ENCODE measurements at places on chromosomes 13 and 19.

GRCh38 chr13:44868397-44868796 is 120.9 kb downstream of the NUFIP1 start:
- no peaks in the 10 kb centered on the region for H3K36me3 ChIP-seq
- no peak for DNase-seq
- no peak overlapping the region for H3K27ac ChIP-seq
- no peaks in the 10 kb centered on the region for H3K4me1 ChIP-seq
- no peak overlapping the region for H3K4me3 ChIP-seq
- H3K27me3 ChIP-seq, result peaks cover 12% of the 10 kb centered on the region

DNA sequence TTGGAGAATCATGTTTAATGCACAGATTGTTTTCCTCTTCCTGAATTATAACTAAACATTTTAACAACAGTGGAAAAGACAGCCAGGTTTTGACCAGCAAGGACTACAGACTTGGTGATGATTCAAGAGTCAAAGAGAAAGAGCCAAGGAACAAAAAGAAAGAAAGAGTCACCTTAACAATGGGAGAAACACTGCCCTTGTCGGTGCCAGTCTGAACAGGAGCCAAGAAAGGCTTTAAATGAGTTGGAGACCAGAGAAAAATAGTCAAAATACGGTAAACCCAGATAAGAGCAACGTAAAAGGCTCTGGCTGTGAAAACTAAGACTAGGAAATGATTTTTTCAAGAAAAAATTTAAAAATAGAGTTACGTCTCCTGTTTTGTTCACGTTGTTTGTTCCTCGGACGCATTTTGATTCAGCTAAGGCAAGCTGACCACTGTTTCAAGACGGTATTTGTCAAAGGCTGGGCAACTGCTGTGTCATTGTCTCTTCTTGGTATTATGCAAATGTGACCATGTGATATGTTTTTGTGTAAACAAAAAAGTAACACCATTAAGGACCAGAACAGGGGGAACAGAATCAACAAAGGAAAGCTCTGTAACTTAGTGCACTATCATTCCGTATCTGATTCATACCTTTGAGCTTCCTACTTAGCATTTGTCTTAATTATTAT is 634.5 kb downstream of the LIG4 start:
- DNase-seq, result no peak
- H3K4me3 ChIP-seq, result no peak overlapping the region
- H3K4me1 ChIP-seq, result no peaks in the 10 kb centered on the region

GRCh38 chr13:43094901-43095300 is 71.5 kb downstream of the DNAJC15 start:
- H3K36me3 ChIP-seq, result peaks cover 50% of the 10 kb centered on the region
- H3K27me3 ChIP-seq, result no peaks in the 10 kb centered on the region
- no peak for DNase-seq

- no peak overlapping the region for H3K27ac ChIP-seq
- no peaks in the 10 kb centered on the region for H3K36me3 ChIP-seq
Observed at GRCh38 chr13:22837980-22838647, 342.7 kb upstream of the SGCG start.

DNA sequence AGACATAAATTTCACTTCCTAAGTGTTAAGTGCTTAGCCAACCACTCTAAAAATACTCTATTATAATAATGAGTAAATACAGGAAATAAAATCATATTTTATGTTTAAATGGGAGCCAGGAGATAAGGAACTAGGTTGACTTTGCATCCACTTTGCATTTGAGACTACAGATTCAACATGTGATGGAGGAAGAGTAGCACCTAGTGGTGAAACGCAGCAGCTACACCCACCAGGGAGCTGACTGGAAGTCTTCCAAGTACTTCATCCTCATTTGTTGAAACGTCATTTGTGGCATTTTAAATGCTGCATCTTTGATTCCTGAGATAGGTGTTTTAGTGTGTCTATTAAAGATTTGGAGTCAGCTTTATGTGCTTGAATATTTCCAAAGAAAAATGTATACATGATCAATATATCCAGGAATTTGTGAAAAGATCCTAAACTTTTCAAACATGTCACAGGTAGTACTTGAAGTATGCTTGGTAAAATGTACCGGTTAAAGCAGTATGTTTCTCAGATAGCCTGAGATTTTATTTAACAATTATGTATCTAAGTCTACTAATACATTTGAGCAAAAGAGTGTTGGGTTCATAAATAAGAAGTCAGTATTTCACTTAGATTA is 17.4 kb upstream of the KCTD12 start:
- H3K27ac ChIP-seq, result no peak overlapping the region
- peaks cover 23% of the 10 kb centered on the region for H3K27me3 ChIP-seq
- no peak overlapping the region for H3K4me3 ChIP-seq
- H3K36me3 ChIP-seq, result peaks cover 6% of the 10 kb centered on the region
- H3K4me1 ChIP-seq, result peaks cover 20% of the 10 kb centered on the region
- peak; percentile 35 for DNase-seq

DNA sequence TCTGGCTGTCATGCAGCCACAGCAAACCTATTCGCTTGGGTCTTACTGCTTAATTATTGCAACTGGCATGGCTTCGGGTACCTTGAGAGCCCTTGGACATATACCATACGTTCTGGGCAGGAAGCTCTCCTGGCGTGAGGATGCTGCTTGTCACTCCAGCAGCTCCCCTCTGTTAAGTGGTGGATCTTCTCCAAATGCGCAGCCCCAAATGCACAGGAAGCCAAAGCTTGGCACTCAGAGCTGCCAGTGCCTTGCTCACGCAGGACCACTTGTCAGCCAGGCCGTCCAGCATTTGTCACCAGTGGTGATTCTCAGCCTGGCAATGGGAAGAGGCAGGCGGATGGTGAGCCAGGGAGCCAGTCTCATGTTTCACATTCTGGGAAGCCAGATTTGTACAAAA is 158.6 kb downstream of the KATNAL1 start:
- H3K36me3 ChIP-seq, result no peaks in the 10 kb centered on the region
- no peak for DNase-seq
- peaks cover 14% of the 10 kb centered on the region for H3K4me1 ChIP-seq
- H3K27me3 ChIP-seq, result no peaks in the 10 kb centered on the region

DNA sequence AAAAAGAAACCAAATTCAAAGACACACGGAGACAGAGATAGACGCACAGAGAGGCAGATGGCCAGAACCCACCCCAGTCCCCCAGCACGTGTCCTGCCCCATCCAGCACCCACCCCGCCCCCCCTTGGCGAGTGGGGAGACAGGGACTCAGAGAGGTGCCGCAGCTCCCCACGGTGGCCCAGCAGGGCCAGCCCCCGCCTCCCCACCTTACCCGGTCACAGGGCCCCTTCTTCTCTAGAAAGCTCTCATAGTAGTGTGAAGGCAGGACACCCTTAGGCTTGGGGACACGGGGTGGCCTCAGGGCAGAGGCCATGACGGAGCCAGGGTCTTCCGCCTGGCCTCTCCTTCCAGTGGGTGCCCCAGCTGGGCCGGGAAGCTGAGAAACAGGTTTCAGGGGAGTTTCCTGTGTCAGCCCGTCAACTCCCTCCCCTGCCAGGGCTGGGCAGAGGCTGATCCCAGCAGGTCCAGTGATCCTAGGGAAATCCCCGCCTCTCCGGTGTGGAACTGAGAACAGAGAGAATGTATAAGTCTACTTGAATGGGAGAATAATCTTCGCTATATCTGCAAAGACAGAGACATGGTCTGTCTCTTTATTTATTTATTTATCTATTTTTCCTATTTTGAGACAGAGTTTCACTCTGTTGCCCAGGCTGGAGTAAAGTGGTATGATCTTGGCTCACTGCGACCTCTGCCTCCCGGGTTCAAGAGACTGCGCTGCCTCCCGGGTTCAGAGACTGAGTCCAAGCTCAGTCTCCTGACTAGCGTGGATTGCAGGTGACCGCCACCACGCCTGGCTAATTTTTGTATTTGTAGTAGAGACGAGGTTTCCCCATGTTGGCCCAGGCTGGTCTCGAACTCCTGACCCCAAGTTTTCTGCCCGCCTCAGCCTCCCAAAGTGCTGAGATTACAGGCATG is at the start of gene STAP2:
TSS of gene STAP2 (minus strand) at position 387 of the 915 bp plus-strand sequence. CDS start at position 313, 74 bp downstream.
- H3K4me1 ChIP-seq, result peaks cover 20% of the 10 kb centered on the region
- peaks cover 2% of the 10 kb centered on the region for H3K27me3 ChIP-seq
- DNase-seq, result no peak
- H3K4me3 ChIP-seq, result peak within 1 kb of the TSS; percentile 83
- H3K36me3 ChIP-seq, result peaks cover 12% of the 10 kb centered on the region
- H3K27ac ChIP-seq, result peak within 1 kb of the TSS; percentile 98

- no peak for DNase-seq
- no peak overlapping the region for H3K27ac ChIP-seq
- no peaks in the 10 kb centered on the region for H3K4me1 ChIP-seq
- H3K36me3 ChIP-seq, result peaks cover 52% of the 10 kb centered on the region
- no peak overlapping the region for H3K4me3 ChIP-seq
Observed at GRCh38 chr19:7115721-7116120, 46.2 kb downstream of the ZNF557 start.

DNA sequence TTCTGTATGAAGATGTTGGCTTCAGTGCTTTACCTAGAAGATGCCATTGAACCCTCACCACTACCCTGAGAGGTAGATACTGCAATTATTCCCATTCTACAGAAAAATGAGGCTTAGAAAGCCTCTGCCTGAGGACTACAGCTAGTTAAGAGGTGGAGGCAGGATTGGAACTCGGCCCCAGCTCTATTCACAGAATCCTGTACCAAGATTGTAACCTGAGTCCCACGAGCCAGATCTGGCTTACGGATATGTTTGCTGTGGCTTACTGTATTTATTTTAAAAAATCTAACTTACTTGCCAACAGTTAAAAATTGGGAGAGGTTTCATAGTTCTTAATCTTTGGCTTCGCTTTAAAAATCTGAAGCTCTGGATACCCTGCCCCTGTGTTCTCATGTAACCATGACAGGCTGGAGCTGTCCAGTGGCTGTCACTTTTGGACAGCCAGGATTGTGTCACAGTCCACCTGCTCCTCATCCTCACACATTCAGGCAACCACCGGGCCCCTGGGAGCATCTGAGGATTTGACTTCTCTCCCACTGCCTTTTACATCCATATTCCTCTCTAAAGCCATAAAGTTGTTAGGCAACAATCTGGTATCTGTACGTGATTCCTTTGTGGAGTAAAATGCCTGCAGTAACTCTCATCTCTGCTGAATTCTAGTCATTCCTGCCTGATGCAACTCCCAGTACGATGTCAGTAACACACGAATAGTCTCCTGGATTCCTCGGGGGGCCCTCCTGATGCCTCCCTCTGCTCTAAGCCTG is 160.8 kb upstream of the SERP2 start:
- peaks cover 13% of the 10 kb centered on the region for H3K27me3 ChIP-seq
- H3K36me3 ChIP-seq, result no peaks in the 10 kb centered on the region
- peaks cover 6% of the 10 kb centered on the region for H3K4me1 ChIP-seq
- H3K27ac ChIP-seq, result no peak overlapping the region
- no peak for DNase-seq
- H3K4me3 ChIP-seq, result no peak overlapping the region

- H3K4me3 ChIP-seq, result no peak overlapping the region
- peaks cover 11% of the 10 kb centered on the region for H3K4me1 ChIP-seq
- H3K36me3 ChIP-seq, result peaks cover 20% of the 10 kb centered on the region
- no peak for DNase-seq
- H3K27ac ChIP-seq, result no peak overlapping the region
Observed at GRCh38 chr13:33842986-33843385, 25.0 kb downstream of the RFC3 start.

DNA sequence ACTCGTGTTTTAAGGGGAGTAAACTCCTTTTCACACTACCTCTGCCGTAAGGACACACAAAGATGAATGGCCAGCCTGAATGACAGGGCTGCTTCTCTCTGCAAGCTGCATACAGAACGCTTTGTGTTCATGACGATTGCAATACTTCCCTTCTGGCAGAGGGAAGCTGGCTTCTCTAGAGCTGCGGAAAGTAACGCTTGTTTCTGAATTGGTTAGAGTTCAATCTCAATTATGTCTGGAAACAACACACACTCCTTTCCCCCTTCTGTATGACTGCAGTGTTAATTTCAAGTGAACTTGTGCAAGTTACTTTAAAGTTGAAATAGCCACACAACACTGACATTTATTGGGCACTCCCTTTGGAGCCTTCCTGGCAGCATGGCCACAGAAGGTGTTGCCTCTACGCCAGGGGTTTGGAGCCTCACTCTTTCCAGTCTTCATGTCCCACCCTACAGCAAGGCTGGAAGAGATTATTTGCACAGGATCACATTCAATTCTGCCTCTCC is 242.6 kb downstream of the NDFIP2 start:
- H3K36me3 ChIP-seq, result no peaks in the 10 kb centered on the region
- no peaks in the 10 kb centered on the region for H3K27me3 ChIP-seq
- peak overlapping the region; percentile 90 for H3K27ac ChIP-seq
- peaks cover 44% of the 10 kb centered on the region for H3K4me1 ChIP-seq

DNA sequence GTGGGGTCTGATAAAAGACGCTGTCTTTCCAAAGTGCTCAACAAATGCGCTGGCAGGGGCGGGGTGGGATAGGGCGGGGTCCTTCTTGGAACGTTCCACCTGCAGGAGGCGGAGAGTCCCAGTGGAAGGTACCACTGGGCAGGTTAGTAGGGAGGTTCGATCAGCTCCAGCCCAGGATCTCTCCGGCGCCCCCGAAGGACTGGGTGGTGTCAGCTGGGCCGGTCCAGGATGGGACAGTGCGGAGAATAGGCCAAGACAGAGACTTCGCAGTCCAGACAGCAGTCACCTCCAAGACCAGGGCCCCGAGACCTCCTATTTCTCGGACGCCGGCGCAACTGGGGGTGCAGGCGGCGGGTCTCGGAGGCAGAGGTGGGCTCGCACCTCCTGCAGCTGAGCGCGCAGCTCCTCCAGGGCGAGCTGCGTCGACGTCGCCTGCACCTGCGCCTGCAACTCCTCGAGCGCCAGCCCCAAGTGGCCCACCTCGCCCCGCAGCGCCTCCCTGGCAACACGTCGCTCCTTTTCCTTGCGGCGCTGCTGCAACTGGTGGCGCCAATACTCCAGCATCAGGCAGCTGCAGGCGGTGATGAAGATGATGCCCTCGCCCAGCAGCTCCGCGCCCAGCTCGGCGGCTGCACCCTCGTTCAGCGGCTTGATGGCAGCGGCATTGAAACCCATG is 21.6 kb downstream of the VASP start:
- H3K27me3 ChIP-seq, result peaks cover 23% of the 10 kb centered on the region
- peaks cover 14% of the 10 kb centered on the region for H3K4me1 ChIP-seq
- H3K4me3 ChIP-seq, result peak overlapping the region; percentile 73
- H3K27ac ChIP-seq, result no peak overlapping the region
- no peak for DNase-seq
- H3K36me3 ChIP-seq, result peaks cover 16% of the 10 kb centered on the region

GRCh38 chr19:19559931-19560330 is 21.9 kb downstream of the CILP2 start:
- no peak overlapping the region for H3K27ac ChIP-seq
- H3K4me1 ChIP-seq, result no peaks in the 10 kb centered on the region
- H3K27me3 ChIP-seq, result no peaks in the 10 kb centered on the region
- no peak for DNase-seq
- no peak overlapping the region for H3K4me3 ChIP-seq

DNA sequence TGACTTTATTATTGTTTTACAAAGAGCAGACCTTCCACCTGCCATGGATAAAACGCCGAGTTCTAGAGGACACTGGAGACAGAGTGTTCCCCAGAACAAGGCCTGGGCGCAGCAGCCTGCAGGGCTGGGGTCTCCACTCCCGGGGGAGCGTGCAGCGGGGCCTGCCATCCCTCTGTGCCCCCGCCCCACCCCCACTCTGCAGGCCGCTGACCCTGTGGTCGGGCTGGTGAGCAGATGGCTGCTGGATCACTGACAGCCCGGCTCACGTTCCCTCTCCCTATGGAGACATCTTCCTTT is 8.6 kb upstream of the PTBP1 start:
- peak overlapping the region; percentile 82 for H3K27ac ChIP-seq
- no peaks in the 10 kb centered on the region for H3K36me3 ChIP-seq
- no peak for DNase-seq
- peaks cover 26% of the 10 kb centered on the region for H3K4me1 ChIP-seq
- H3K4me3 ChIP-seq, result no peak overlapping the region
- H3K27me3 ChIP-seq, result no peaks in the 10 kb centered on the region

GRCh38 chr13:91017031-91017668 is 330.3 kb upstream of the MIR17HG start:
- no peak overlapping the region for H3K4me3 ChIP-seq
- peak; percentile 61 for DNase-seq
- H3K36me3 ChIP-seq, result no peaks in the 10 kb centered on the region
- peaks cover 10% of the 10 kb centered on the region for H3K4me1 ChIP-seq
